Astrocyte (in vitro differentiated cells and primary cell): ENCODE measurements at places on chromosomes 5 and 9.

DNA sequence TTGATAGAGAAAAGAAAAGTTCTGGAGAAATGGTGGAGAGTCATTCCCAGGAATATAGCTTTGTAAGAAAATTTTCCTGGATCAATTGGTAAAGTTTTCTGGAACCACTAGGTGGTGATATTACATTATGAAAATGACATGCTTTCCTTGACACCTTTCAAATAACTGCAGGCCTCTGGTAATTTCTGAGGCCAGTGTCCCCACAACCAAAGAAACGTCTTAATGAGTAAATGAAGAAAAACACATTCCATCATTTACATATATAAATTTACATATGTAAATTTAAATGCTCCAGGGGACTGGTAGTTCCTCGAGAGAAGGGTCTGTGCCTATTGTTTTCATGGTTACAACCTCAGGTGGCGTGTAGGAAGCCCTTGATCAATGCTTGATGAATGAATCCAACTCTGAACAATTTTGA, 17.2 kb upstream of the RGS3 start:
- peak; percentile 23 for DNase-seq

DNA sequence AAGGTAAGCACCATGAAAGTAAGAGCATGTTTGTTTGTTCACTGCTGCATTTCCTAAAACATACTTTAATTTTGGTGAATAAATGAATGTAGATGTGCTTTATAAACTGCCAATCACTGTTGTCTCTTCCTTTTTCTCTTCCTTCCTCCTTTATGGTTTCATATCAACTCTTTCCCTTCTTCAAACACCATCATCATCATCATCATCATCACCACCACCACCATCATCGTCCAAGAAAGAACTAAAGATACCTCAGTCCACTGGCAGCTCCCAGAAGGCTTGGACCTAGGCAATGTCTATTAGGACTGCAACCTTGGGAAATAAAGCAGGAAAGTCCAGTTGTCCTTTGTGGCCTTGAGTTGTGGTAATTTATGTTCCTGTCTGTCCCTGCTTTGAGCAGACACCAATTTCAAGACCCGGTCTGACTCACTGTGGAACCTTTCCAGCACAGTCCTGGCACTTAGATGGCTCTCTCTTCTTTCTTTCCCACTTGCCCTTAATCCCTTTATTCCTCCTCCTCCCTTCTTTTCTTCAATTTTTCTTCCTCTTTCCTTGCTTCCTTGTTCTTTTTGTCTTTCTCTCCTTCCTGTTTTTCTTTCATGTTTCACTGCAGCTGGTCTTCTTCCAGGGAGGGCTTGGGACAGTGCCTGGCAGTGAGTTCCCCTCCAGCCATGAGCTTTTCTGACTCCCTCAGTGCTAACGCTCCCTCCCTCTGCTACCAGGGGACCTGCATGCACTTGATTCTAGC, 99.3 kb downstream of the ANGPTL2 start:
- no peak for DNase-seq

GRCh38 chr9:114397848-114398605, 10.2 kb upstream of the AKNA start:
- DNase-seq: peak; percentile 77

DNA sequence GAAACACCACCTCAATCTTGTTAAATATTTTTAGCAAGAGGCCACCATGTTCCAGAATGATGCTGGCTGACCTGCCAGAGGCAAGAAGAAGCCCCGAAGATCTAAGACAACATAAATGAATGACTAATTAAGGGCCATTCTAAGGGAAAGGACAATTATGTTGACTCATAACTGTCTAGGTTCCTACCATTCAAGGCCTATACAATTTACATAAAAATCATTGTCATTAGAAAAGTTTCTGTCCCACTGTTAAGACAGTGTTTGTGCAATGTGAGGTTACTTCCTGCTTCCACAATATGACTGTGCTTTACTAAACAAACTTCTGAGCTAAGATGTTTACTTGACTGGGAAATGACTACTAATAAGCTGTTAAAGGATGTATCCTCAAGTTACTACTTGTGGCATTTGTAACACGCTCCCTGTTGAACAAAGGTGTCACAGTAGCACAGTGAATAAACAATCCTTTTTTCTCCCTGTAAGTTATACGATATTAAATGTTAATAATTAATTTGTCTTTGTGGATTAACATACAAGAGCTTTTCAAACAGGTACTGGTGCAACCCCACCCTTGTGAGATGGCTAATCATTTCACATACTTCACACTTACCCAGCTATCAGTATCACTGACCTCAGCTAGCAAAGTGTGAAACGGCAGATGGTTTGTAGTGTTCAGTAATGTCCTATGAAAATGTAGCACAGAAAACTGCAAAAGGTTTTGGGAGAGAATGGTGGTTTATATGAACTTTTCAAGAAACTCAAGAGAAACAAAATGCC, 195.8 kb downstream of the EFNA5 start:
- no peak for DNase-seq

DNA sequence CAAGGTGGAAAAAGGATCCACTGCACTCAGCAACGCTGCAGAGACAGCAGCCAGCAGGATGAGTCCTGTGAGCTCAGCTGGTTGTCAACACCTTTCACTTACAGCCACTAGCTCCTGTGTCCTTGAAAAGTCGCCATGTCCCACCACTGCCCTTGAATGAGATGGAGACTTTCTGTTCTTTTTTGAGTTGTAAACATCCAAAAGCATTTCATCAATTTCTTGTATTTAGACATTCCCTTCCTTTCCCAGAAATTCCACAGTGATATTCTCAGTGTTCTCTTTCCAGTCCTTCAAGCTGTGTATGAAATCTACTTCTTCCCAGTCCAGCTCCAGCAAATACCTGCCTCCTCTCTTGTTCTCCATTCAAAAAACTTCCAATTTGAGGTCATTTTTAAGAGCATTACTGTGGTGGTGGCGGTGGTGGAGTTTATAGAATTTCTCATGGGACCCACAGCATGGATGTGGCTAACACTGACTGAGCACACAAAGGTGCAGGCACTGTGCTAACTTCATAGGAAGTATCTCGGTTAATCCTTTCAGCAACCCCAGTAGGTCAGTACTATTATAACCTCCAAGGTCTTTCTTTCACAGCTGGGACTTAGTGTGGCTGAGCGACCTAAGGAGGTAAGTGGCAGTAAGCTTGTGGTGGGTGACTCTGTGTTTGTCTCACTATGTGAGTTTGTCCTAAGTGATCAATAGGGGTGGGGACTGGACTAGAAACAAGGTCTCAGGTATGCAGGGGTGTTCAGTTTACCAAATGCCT, 15.0 kb upstream of the GPX3 start:
- DNase-seq: no peak

DNA sequence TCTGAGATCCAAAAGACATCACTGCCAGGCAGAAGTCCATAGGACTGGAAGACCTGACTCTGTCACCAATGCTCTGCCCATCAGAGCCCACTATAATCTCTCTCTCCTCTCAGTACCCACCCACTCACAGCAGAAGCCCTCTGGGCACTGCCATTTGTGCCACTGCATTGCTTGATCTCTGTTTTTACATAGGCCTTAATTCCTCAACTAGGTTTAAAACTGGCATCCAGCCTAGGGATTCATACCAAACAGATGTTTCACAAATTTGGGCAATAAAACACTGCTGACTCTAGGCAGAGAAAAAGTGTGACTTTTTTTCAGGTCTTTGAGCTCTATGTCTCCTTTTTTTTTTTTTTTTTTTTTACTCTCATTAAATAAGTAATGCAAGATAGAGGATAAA, 91.1 kb upstream of the RANBP3L start:
- peak; percentile 61 for DNase-seq

DNA sequence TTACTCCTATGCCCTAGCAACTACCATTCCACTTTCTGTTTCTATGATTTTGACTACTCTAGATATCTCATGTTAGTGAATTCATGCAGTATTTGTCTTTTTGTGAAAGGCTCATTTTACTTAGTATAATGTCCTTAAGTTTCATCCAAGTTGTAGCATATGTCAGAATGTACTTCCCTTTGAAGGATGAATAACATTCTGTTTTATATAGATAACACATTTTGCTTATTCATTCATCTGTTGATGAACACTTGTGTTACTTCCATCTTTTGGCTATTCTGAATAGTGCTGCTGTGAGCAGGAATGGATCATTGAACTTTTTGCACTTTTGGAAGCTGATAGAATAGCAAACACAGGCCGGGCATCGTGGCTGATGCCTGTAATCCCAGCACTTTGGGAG, 140.2 kb upstream of the MYO10 start:
- no peak for DNase-seq

DNA sequence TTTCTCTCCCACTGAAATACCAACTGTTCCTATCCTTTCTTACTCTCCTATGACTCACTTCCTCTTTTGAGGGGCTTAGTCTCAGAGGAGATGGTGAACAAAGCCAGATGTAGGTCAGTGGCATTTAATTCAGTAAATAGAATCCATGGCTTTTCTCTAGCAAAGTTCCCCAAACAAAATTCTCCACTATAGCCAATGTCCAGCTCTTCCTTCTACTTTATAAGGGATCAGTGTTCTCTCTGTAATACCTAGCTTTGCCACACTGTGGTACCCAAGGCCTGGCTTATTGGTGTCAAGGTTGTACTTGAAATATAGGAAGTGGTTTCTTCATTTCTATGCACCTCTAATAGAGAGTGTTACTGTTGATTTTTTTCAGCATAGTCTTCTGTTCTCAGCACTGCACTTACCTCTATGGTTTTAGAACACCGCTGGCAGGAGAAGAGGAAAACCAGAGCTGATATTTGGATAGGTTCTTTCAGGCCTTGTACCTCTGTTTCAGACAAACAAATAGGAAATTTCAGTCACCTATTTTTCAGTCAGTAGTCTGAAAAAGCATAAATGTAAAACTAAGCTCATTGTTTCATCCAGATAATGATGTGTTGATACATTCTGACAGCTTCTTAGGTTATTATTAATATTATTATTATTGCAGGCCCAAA, 40.6 kb upstream of the ITGA2 start:
- DNase-seq: peak; percentile 67

DNA sequence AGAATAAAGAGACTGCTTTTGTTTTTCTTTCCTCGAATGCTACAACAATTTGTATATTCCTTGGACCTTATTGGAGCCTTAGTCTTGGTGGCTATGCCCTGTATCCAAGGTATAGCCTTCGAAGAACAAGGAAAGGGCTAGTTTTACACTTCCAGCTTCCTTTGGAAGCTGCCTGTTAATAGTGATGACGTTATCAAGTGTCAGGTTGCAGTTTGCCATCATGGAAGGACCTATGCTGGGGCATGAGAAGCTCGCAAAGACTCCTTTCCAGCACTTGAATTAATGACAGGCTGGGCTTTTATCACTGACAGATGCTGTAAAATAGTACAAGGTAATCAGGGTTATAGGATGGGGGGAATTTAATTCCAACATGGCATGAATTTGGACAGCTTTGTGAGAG, 157.9 kb downstream of the KDM4C start:
- DNase-seq: no peak

GRCh38 chr5:131671409-131671808, 36.4 kb upstream of the RAPGEF6 start:
- no peak for DNase-seq

GRCh38 chr9:81777482-81777881, 88.1 kb upstream of the TLE1 start:
- no peak for DNase-seq

DNA sequence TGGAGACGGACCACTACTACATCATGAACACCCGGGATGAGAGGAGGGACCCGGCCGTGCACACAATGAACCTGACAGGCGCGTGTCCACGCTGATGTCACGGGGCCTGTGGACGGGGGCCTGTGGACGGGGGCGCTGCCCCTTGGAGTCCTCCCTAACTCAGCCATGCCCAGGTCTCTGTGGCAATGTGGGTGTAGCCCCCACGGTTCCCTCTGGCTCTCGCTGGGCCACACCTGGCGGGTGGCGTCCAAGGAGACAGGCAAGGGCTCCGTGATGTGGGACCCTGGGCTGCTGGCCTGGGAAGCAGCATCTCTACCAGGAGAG, 22.1 kb downstream of the PAEP start:
- DNase-seq: no peak

DNA sequence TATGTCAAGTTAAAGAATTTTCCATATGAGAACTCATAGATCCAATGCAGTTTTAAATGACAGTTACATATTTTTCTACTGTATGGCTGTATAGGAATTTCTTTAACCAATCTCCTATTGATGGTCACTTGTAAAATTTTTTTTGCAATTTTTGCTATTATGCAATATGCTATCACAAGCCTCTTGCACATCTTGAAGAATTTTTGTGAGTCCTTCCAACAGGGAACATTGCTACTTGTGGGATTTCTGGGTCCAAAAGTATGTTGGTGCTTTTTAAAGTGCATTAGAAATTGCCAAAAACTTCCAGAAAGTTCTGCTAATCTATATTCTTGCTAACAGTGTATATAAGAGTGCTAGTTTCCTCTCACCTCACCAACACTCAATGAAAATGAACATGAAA, 65.1 kb downstream of the NPR3 start:
- no peak for DNase-seq

DNA sequence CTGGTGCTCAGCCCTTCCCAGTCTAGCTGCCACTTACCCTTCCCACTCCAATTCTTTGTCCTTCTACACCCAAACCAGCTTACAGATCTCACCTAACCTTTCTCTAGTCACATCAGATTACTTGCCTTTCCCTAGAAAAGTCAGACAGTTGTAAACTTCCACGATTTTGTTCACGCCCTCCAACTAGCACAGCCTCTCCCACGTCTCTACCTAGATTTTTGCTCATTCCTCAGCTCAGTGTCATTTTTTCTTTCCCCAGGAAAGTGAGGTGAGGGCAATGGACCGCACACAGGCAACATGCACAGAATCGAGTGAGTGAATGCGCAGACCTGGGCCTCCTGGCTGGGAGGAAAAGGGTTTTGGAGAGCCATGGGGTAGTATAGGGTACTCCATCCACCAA, 20.9 kb upstream of the PRUNE2 start:
- DNase-seq: peak; percentile 14

- no peak for DNase-seq
Measured at GRCh38 chr5:77990020-77990419, 213.9 kb upstream of the TBCA start.
